ENCODE measurements at places on chromosomes 6 and 20.

DNA sequence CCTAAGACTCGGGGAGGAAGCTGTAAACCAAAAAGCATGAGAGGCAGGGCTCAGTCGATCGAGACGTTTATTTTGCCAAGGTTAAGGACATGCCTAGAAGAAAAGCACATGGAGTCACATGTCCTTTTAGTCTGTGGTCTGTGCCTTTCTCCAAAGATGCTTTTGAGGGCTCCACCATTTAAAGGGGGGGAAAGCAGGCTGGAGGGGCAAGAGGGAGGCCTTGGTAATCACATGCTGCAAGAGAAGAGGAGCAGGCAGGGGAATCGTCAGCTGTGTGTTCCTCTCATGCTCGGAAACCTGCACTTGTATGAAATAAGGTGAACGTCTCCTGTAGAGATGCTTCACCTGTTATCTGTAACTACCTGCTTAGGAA, 9.1 kb upstream of the YTHDF1 start:
- DNase-seq, result no peak

DNA sequence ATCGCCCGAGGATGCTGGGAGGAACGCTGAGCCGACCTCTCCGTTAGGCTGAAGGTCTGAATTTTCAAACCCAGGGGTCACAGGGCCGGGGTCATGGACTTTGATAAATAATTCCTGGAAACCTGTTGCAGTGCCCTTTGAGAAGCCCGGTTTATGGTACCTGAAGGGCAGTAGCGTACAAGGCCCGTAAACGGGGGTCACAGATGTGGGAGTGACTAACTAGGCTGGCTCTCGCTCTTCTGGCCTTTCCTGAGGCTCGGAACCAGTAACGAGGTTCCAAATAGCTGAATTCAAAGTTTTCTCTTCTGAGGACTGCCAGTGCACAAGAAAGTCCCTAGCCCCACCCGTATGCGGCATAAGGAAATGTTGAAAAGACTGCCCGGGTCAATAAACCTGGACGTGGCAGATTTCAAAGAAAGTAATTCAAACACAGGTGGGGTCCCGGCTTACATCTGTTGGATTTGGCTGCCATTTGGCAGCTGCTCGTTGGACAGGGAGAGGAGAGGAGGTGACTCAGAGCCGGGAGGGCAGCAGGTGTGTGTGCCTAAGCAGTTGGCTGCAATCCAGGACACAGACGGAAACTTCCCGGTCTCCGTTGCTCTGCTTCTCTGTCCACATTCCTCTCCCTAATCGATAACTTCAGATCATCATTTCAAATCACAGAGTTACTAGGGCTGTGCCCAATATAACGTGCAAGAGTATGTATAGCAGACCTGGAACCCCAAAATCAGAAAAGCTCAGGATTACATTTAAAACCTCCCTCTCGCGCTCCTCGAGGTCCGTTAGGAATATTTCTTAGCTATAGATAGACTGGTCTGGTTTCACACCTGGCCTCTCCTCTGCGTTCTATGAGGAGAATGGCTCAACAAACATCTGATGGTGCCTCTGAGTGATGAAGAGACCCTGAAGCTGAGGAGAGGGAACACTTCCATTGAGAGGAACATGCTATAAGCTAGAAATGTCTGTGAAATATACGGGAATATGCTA, 765 bp upstream of the GMDS start:
- peak; percentile 97 for DNase-seq

DNA sequence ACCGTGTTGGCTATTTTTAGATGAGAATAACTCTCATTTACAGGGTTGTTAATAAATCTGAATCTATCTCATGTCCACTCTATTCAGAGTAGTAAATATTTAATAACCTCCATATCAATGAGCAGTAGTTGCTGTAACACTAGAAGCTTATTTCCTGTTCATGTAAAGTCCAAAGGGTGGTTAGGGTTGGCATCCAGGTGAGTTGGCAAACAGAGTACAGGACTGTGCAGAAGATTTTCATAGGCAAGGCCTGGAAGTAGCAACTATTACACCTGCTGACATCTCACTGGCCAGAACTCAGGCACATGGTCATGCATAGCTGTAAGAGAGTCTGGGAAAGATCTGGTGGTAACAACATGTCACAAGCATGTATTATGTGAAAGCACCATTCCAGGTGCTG, 147.5 kb downstream of the PHF3 start:
- DNase-seq, result no peak

DNA sequence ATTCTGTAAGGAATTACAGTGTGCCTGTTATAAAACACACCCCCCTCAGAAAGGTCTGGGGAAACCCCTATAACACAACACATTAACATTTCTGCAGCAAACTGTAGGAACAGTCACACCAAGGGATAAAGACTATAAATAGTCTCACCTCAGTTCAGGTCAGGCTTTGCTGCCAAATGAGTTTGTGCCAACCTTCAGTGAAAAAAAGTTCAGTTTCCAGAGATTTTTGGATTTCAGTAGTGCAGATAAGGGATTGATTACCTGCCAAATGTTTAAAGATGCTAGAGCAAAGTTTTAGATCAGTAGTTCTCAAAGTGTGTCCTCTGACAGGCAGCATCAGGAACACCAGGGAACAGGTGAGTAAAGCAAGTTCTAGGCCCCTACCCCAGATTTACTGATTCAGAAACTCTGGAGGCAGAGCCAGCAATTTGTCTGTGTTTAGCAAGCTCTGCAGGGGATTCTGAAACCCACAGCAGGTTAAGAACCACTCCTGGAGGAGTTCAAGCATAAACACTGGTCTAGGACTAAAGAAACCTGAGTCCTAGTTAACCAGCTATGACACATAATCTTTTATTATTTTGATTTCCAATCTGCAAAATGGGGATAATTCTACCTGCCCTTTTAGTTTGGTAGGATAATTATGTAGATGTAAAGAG, 111.0 kb downstream of the RCAN2 start:
- no peak for DNase-seq

GRCh38 chr20:63939061-63939935, 16.9 kb downstream of the UCKL1 start:
- DNase-seq, result no peak

DNA sequence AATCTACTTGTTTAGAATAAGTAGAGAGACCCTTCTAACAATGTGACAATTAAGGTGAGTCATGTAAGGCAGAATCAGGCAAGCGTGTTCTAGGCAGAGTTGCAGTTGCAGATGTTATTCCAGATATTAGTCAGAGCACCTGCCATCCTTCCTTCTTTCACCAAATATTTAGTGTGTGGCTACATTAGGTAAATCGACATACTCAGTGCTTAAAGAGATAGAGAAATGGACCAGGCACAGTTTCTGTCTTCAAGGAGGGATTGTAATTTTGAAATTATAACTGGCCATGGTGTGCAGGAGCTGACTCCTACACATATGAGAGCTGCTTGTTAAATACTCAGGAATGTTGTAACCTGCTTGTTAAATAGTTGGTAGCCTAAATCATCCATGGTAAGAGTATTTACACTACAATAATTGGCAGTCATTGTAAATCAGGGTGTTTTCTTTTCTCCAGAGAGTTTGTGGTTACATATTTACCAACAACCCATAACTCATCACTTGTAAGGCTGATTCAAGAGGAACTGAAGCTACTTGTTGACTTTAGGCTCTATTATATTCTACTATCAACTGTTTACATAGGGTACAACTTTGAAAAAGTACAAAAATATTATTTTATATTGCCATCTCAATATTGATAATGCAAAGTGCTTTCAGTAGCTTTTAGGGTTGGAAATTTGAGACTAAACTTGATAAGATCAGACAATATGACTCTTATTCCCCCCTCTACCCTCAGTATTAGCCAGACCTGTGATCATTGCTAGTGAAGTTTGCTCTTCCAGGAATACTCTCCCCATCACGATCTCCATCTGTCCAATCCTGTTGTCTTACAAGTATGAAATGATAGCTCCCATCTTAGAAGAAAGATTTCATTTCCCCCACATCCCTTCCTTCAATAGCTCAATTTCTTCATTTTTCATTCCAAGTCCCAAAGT, 607.1 kb downstream of the COL12A1 start:
- DNase-seq, result no peak

DNA sequence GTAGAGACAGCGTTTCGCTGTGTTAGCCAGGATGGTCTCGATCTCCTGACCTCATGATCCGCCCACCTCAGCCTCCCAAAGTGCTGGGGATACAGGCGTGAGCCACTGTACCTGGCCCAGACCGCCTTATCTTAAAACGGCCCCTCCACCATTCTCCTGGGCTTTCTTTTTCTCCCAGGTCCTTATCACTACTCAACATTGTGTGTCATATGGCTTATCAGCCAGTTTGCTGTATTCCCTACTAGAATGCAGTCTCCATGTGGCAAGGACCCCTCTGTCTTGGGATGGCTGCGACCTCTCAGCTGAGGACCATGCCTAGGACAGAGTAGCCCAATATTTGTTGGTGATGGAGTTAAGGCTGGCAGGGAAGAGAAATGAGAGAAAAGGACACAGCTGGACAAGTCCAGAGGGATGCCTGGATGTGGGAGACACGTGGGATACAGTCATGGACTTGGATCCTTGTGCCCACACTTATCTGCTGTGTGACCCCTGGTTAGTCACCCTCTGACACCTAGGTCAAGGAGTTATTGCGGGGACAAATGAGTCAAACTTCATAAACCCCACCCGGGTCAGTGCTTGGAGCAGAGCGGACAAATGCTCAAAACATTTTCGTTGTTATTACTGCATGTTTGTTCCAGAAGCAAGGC, 24.0 kb downstream of the ADA start:
- DNase-seq, result no peak

GRCh38 chr6:122610690-122611455, 668 bp downstream of the PKIB start:
- peak; percentile 95 for DNase-seq
